Hematopoietic multipotent progenitor cell (in vitro differentiated cells): ENCODE measurements at places on chromosomes 13 and 19.

DNA sequence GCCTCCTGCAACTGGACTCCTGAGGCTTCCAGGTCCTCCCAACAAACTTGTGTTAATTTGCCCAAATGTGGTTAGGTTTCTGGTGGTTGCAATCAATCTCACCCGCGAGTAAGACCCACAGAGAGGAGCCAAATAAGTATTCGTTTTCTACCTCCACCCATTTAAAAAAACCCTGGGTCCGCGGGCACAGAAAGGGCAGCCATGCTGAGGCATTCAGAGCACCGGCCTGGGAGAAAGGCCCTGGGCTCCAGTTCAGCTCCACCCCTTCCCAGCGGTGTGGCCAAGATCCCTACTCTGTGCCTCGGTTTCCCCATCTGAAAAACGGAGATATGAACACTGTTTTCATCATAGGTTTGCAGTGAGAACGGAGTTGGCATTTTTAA lies 56.9 kb downstream of the PEPD start:
- no peak for DNase-seq

- DNase-seq, result no peak
These were observed 165.8 kb downstream of the KCTD12 start for GRCh38 chr13:76720416-76720815.

- no peak for DNase-seq
These were observed 7.3 kb downstream of the GPR183 start for GRCh38 chr13:99299920-99300341.

DNA sequence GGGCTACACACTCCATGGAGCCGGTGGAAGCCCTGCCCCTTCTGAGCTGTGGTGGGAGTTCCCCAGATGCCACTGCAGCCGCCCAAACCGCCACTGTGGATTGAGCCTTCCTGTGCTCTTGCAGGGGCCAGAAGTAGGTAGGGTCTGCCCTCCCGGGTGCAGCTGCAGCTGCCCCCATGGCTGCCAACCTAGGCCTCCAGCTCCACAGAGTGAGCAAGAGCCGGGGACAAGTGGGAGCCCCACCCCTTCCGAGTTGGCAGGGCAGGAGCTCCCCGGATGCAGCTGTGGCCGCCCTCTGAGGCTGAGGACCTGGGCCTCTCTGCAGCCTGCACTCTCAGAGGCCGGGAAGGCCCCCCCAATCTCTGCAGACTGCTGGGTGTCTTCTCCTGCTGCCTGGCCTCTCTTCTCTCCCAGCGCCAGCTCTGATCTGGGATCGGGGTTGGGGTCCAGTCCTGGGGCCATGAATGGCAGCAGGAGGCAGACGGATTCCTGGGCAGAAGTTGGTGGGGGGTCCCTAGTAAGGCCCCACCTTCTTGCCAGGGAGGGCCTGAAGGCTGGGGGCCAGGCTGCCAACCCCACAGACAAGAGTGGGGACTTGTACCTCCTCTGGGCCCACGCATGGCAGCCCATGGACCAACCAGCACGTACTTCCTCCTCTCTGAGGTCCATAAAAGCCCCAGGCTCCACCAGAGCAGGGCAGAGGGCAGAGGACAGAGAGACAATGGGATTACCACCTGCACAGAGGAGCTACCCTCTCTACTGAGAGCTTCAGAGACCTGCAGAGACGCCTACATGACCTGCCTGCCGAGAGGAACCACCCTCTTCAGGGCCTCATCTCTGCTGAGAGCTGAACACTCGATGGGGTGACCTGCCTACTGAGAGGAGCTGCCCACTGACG lies 28.9 kb downstream of the AP2S1 start:
- DNase-seq, result peak; percentile 37

GRCh38 chr13:113490496-113491417 lies at the start of gene DCUN1D2:
Gene DCUN1D2, minus strand, starts transcription at chr13:113490711. Its CDS starts 42 bp downstream, at chr13:113490669.
- peak; percentile 79 for DNase-seq

GRCh38 chr13:50512474-50513299 lies 330.8 kb downstream of the DLEU7 start:
- peak; percentile 77 for DNase-seq

DNA sequence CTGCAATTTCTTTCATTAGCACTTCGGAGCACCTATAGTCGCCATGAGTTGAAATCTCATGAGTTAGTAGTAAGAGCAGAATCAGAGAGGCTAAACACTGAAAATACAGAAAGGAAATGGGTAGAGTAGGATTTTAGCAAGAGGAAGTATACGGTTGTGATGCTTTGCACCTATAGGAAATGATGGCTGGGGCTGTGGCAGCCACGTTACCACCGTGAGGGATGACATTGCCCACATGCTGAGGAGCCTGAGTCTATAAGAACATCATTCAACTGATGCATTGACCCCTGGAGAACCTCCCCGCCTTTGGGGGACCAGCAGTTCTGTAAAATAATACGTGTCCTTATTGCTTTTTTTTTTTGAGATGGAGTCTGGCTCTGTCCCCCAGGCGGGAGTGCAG lies 20.4 kb downstream of the FAM187B start:
- DNase-seq, result no peak

GRCh38 chr13:109243311-109243951 lies 543.0 kb downstream of the IRS2 start:
- DNase-seq, result no peak

GRCh38 chr13:64020126-64020525 lies 2604.5 kb upstream of the PCDH20 start:
- DNase-seq, result no peak

GRCh38 chr13:97953376-97953970 lies at the start of gene IPO5:
Gene IPO5, plus strand, starts transcription at chr13:97953675. Its CDS starts 23,022 bp downstream, at chr13:97976697.
- no peak for DNase-seq

DNA sequence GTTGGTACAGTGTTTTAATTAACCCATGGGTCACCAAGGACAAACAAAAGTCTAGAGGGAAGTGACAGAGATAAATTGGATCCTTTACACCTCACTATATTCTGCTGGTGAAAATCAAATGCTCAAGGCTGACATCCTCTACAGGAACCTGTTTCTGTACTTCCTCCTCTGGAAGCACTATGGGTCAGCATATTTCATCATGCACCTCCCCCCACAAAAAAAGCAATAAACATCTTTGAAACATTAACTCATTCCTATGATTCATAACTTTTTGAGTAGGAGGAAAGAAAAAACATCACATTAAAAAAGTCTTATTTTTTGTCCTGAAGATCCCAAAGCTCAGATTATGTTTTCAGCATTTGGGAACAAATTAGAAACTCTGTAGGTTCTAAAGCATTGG lies 588.3 kb upstream of the SGCG start:
- no peak for DNase-seq

- DNase-seq, result peak; percentile 89
These were observed 368.4 kb downstream of the KLF12 start for GRCh38 chr13:73765651-73766384.

GRCh38 chr19:16435999-16436650 lies 35.6 kb downstream of the EPS15L1 start:
- no peak for DNase-seq

DNA sequence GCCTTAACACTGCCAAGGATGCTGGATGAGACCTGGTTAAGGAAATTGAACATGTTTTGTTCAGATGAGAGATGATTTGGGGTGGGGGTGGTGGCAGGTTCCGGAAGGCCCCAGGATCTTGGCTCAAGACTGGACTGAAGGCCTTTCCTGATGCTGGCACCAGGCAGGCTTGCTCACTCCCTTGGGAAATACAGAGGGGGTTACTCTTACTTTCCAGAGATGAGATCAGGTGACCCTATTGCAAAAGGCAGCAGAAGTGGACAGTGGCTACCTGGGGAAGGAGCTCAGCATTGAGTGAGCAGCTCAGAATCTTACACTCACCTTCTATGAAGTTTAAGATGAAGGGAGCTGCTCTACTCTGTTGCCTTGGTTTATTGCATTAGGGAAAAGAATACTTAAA lies 10.8 kb downstream of the GATAD2A start:
- no peak for DNase-seq

DNA sequence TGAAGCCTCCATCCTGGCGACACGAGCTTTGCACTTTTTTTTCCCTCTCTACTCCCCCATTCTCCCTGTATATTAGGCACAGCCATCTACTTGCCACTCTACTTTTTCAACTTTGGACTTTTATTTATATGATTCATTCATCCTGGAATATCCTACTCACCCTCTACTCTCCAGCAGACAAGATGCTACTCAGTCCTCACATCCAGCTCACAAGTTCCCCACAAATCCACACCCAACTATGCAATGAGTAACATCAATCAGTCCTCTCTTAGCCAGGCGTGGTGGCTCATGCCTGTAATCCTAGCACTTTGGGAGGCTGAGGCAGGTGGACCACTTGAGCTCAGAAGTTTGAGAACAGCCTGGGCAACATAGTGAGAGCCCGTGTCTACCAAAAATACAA lies 23.9 kb upstream of the URAD start:
- DNase-seq, result no peak

- DNase-seq, result no peak
These were observed 30.2 kb downstream of the TMTC4 start for GRCh38 chr13:100644371-100644770.

- DNase-seq, result no peak
These were observed 18.2 kb downstream of the CLEC11A start for GRCh38 chr19:50741179-50741933.

GRCh38 chr13:30791354-30792001 lies 56.1 kb downstream of the ALOX5AP start:
- no peak for DNase-seq

DNA sequence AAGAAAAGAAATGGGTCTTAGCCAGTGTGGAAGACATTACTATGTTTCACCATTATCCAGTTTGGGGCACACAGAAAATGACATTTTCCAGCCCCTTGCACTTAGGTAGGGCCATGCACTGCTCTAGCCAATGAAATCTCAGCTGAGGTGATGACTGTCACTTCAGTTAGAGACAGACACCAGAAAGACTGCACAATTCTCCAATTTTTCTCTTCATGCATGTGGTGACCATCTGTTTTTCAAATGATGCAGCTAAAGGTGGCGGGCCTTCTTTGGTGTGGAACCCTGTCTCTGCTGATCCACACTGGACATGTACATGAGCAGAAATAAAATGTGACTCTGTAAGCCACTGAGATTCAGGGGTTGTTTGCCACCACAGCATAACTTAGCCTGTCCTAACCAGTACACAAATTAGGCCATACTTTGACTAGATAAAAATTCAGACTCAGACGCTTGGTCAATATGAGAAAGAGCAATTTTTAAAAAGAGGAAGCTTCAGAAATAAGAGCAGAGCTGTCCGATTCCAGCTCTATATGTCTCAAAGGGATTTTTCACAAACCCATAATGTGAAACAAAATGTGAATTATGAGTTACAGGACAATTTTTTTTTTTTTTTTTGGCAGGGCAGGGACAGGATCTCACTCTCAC lies 6.7 kb downstream of the ZNF565 start:
- no peak for DNase-seq

DNA sequence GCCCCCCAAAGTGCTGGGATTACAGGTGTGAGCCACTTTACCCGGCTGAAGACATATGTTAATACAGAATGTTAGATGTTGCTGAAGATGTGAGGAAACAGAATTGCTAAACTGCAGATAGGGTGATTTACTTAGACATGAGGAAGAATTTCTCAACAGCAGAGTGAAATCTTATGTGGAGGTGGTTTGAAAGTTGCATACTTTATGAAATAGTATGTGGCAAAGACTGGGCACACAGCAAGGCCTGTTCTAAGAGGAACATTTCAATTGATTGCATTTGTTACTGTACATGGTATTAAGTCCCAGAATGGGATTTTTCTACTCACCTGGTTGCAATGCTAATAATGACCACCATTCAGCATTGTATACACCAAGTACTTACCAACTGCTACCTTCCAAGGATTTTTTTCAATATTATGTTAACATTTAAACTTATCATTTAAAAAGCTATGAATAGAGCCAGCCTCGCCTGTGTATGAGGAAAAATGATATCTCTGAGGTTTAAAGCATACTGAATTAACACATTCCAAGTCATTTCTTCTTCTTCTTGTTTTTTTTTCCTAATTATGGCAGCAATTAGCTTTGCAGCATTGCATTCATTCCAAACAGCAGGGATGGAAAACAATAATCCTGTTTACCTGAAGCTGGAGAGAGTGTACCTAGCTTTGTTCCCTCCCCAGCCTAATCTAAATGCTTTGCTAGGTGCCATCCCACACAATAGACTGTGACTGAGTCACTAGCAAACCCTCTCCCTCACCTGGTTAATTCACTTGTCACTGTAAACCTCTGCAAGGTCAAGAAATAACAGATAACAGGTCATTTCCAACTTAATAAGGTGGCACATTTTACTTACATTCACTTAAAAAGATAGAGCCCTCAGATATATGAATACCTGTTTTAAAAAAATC lies 19.4 kb upstream of the KLF5 start:
- DNase-seq, result no peak

DNA sequence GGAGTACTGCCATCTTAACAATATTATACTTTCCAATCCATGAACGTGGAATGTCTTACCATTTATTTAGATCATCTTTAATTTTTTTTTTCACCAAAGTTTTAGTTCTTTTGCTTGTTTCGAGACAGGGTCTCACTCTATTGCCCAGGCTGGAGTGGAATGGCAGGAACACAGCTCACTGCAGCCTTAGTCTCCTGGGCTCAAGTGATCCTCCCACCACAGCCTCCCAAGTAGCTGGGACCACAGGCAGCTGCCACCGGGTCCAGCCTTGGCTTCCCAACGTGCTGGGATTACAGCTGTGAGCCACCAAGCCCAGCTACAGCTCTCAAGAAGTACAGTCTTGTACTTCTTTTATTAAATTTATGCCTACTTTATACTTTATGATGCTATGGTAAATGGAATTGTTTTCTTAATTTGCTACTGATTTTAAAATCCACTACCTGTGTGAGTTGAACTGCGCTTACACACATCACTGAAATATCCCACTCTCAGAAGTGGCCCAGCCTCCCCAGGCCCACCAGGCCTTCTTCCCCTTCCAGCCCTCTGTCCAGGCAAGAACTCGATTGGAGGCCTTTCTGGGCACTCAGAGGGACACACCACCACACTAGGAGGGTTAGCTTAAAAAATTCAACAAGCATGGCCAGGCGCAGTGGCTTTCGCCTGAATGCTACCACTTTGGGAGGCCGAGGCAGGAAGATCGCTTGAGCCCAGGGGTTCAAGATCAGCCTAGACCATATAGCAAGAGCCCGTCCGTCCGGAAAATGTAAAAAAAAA lies 1.0 kb upstream of the PGLS start:
- DNase-seq, result no peak

DNA sequence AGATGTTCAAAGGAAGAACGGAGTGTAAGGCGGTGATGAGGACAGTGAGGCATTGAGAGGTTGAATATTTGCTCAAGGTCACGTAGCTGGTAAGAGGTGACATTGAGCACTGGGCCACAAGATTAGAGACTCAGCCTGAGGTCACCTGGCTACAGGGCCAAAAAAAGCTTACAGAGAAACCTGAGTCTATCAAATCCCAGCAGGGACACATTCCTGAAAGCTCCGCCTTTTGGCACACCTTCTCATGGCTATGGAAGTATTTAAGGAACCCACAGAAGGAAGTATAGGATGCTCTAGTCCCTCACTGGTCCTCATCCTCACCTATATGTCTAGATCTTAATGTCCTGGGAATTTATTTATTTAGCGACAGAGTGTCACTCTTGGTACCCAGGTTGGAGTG lies 17.4 kb downstream of the ZNF586 start:
- DNase-seq, result no peak
